Fibroblast of skin of left quadriceps (primary cell): ENCODE measurements at places on chromosomes 7 and 10.
A peak's percentile ranks its signal among the peaks of the same experiment; 100 is the strongest.

GRCh38 chr7:141590666-141591065 lies 39.5 kb downstream of the AGK start:
- no peak for DNase-seq

GRCh38 chr10:72688208-72688651 lies 3.7 kb upstream of the MCU start:
- DNase-seq = peak; percentile 73

- DNase-seq = no peak
Measured at GRCh38 chr7:57181281-57181680, 49.0 kb upstream of the ZNF479 start.

DNA sequence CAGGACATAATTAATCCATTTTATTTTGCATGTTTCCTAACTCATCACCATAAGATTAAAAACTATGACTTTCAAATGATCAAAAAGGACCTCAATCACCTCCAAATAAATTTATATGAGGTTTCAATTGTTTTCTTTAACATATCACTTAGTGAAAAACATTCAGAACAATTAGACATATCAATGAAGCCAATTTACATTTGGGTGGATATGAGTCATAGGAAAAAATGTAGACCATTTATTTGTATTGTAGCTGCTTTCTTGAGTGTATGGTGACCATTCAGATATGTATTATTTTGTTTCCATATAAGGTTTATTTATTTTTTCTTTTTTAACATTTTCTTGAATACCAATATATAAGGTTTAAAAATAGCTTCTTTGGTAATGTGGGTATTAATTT lies 13.3 kb upstream of the EXOC6 start:
- DNase-seq = no peak

GRCh38 chr10:2898509-2898860 lies 168.9 kb upstream of the PFKP start:
- DNase-seq = no peak

- peak; percentile 98 for DNase-seq
Measured at GRCh38 chr10:75401569-75402485, at the start of gene ZNF503. ZNF503 (minus strand) TSS chr10:75401764; CDS start chr10:75401419, 345 bp downstream.

DNA sequence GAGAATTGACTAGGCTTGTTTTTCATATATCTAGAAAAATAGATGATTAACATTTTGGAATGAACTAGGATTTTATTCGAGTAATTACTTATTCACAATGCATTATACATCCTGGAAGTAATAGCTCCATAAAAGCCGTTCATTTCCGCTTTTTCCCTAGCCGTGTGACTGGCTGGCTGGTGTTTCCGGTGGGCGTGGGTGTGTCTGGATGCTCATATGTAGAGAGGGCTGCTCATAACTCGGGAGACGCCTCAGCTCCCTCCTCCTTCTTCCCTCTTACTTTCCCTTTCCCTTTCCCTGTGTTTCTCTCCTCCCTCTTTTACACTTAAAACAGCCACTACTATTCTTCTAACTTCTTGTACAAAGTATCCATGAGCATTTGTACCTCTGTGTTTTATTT lies 187.7 kb upstream of the VSTM2A start:
- no peak for DNase-seq

DNA sequence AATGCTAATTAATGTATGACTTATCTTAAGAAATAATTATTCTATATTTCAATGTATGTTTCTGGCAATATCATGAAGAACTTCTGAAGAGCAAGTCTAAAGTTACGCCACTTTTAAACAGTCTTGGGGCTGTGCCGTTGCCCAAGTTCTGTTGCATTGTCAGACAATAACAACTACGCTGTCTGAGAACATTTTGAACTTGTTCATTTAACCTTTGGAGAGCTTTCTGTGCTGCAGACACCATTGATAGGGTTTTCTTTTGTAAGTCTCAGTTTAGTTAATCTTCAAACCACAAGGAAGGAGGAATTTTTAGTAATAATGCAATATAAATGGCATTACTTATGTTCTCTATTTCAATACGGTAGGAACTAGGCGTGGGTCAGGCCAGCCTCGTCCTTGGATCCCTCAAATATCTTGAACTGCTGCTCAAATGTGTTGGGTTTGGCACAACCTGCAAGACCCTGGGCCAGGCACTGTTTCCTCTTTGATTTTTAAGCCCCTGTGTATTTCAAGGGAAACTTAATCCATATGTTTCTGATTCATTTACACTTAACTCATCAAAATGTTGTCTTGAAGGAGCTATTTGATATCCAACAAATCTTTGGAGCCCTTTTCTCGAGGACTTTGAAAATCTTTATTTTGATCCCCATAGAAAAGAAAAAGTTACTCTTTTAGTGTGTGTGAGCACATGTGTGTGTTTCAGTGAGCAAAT lies 215.5 kb downstream of the INHBA start:
- no peak for DNase-seq

GRCh38 chr7:5333121-5334045 lies 50.6 kb downstream of the SLC29A4 start:
- no peak for DNase-seq

DNA sequence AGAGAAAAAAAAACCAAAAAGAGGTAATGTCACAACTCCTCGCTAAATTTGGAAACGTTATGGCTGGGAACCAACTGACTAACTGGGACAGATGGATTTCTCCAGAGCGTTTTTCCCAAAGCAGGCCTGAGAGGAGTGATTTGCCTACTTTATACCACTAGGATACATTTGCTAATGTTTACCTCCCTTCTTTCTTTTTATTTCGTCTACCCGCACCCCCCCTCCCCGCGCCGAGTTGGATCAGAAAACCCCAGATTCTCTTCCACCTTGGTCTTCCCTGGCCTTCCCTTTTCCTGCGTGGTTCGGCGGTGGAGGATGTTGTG lies 7.2 kb downstream of the CPA2 start:
- DNase-seq = peak; percentile 75

DNA sequence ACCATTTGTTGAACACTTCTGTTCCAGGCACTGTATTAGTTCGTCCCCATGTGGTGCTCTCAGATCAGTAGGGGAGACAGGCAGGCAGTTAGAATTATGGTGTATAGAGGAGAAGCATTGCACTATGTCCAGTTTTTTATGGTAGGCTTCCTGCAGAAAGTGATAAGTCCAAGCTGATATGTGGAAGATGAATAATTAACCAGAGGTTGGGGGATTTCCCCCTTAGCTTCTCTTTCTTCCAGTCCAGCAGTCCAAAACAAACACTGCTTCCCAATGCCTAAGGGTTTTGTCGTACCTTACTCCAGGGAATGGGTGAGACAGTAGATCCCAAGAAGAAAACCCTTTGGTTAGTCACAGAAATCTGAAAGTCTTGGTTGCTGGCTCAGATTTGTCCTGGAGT lies 19.2 kb downstream of the HIF1AN start:
- no peak for DNase-seq

DNA sequence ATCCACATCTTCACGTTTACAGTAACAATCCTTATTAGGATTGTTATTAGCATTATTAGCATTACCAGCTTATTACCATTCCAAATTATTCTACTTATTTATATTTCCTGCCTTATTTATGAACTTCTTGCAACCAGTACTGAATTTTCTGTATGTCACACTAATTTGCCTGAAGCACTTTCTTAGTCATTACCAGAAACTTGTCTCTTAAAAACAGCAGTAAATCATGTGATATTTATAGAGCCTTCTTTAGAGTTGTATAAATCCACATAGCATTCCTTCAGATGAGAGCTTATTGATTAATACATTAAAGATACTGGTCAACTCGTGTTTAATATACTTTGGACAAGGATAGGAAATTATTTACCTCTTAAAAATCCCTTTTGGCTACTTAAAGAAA lies 618.6 kb downstream of the SUGCT start:
- no peak for DNase-seq

- DNase-seq = peak; percentile 50
Measured at GRCh38 chr10:62076891-62077290, 175.4 kb downstream of the ARID5B start.

DNA sequence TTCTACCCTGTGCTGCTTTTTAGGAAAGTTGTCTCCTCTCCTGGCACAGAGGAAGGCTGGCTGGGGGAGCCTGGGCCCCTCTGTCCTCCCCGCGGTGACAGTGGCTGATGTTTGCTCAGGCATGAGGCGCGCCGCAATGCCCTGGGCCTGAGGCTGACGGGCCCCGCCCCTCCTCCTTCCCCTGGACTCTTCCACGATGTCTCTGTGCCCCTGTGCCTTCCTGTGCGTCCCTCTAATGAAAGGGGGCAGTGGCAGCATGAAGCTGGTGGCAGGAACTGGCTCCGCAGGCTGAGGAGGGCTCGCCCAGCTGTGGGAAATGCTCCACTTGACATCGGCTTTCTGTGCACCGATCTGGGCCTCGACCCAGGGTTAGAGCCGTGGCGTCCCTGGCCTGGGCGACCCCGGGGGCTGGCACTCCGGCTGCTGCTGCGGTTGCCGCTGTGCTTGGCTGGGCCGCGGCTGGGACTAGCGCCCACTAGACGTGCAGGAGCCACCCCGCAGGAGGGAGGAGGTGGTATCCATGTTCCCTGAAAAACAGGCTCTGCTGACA lies 67.9 kb downstream of the ZNF680 start:
- DNase-seq = no peak

DNA sequence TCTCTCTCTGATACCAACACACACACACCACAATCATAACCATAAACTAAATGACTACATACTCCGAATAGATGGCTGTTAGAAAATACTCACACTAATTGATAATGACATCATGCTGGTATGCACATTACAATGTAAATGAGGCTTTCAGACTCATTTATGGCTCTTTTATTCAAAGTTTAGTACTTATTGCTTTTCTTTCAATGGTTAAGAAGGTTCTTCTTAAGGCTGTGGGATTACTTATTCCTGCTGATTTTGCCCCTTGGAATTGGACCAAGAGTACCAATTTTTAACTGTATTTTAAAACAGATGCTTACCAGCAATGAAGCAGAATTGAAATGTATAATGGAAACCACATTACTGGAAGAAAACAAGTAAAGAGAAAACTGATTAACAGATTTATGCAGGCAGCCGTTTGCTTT lies 20.6 kb upstream of the CABCOCO1 start:
- DNase-seq = no peak

- DNase-seq = no peak
Measured at GRCh38 chr10:44392420-44392819, 7.5 kb upstream of the CXCL12 start.

DNA sequence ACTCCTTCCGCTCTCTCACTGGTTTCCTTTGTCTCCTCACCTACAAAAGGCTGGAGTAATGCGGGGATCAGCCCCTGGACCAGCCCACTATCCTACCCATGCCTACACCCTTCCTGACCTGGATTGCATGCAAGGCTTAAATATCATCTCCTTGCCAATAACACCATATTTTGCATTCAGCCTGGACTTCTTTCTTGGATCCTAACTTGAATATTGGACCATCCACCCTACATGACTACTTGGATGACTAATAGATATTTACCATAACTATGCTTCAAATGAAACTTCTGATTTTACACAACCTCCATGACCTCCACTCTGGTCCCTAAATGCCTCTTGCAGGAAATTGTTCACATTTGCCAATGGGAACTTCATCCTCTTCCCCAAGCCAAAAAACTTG lies 188.3 kb upstream of the AKR1E2 start:
- DNase-seq = no peak

DNA sequence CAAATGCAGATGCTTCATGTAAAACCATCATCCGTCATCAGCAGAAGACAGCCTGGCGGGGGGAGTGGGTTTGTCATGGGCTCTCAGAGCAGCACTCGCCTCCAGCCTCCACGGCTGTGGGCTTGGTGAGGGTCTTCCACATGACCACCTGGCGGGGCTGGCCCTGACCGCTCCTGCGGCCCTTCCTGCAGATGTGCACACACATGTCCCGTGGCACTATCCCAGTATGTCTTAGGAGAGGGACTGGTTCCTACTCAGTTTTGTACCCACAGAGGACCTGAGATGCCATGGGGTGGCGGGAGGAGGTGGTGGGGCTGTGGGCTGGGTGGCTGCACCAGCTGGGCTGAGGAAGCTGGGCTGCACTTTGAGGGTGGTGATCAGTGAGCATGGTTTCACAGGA lies 4.7 kb downstream of the IDI2 start:
- no peak for DNase-seq

- no peak for DNase-seq
Measured at GRCh38 chr7:78143661-78144060, 345.1 kb downstream of the PHTF2 start.

GRCh38 chr10:80518143-80518806 lies 19.4 kb upstream of the SH2D4B start:
- DNase-seq = no peak

- no peak for DNase-seq
Measured at GRCh38 chr7:7370076-7370475, 165.6 kb downstream of the COL28A1 start.

DNA sequence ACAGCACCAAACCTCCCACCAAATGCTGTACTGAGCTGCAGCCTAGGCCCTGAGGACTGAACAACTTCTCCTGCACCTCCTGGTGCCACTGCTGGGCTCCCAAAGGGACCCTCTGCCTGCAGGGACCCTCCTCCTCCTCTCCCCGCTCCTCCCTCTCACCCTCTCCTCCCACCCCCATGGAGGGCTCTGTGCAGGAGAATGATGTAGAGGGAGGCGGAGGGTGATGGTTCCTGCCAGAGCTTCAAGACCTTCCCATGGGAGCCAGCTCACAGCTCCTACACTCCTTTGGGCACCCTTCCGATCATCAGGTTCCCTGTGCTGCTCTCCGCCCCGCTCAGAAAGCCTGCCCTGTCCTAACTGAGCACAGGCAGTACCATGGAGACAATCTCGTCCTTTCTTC lies 97.7 kb downstream of the PRKAG2 start:
- no peak for DNase-seq

DNA sequence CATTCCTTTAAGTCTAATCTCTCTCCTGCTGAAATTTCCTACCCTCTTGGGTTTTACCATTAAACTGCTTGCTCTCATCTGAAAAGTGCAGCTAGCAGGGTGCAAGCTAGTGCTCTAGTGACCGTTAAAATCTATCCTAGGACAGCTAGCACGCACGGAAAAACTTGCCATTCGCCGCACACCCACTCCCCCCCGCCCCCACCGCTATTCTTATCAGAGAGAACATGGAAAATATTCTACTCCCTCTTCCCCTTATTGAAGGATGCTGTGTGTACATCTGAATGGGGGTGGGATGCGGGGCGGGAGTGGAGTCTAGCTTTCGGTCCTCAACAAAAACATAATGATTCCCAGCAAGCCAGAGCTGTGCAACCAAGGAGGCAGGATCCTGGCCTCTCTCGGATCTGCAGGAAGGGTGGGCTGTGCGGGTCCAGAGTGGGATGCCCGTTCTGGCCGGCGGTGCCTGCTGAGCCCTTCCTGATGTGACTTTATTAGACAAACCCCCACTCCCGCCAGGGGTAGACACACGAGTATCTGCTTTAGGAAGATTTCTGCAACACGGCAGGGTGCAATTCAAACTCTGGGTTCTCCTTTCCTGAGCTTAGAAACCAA lies 1.1 kb upstream of the ADRA2A start:
- no peak for DNase-seq

DNA sequence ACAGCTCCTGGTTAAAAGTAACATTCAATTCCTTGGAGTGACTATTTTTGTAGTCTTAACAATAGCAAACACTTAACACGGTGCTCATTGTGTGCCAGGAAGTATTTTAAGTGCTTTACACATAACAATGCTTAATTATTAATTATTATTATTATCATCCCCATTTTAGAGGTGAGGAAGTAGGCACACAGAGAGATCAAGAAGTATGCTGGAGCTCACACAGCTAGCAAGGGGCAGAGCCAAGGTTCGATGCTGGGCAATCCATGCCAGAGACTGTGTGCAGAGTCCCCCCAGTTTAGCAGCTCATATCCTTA lies 48.2 kb upstream of the SMNDC1 start:
- no peak for DNase-seq

- DNase-seq = no peak
Measured at GRCh38 chr10:63781226-63781625, 260.0 kb downstream of the REEP3 start.
